ACHN (cell line): ENCODE measurements at places on chromosomes 4 and X.

DNA sequence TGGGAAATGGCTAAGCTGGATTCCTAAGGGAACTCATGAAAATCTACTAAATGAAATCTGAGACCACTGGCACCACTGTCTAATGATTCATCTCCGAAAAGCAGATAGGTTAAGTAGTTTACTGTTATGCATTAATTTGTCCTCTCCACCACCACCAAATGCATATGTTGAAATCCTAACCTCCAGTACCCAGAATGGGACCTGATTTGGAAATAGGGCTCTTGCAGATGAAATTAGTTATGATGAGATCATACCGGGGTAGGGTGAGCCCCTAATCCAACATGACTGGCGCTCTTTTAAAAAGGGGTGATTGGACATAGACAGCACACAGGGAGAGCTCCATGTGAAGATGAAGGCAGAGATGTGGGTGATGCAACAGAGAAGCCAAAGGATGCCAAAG, 124.9 kb upstream of the GUCY1A1 start:
- DNase-seq = no peak

GRCh38 chr4:1952058-1952700, 56.6 kb downstream of the NELFA start:
- DNase-seq = no peak

DNA sequence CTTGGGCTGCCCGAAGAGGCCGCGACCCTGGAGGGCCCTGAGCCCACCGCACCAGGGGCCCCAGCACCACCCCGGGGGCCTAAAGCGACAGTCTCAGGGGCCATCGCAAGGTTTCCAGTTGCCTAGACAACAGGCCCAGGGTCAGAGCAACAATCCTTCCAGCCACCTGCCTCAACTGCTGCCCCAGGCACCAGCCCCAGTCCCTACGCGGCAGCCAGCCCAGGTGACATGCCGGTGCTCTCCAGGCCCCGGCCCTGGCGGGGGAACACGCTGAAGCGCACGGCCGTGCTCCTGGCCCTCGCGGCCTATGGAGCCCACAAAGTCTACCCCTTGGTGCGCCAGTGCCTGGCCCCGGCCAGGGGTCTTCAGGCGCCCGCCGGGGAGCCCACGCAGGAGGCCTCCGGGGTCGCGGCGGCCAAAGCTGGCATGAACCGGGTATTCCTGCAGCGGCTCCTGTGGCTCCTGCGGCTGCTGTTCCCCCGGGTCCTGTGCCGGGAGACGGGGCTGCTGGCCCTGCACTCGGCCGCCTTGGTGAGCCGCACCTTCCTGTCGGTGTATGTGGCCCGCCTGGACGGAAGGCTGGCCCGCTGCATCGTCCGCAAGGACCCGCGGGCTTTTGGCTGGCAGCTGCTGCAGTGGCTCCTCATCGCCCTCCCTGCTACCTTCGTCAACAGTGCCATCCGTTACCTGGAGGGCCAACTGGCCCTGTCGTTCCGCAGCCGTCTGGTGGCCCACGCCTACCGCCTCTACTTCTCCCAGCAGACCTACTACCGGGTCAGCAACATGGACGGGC, 579 bp downstream of the ABCD1 start:
- DNase-seq = no peak

DNA sequence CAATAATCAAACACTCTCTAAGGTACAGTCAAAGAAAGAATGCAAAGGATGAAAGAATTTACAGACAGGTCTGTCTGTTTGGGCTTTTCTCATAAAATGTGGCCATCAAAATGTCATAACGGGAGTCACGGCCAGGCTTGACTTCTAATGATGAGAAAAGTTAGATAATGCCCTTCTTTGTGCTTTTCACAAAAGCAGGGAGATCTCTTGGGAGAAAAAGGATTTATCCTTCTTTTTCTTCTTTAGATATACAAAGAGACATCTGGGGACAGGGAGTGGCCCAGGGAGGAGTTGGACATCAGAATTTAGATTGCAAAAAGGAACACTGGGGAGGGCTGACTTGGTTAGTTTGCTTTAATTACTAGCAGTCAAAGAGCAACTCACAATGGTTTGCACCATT, 93.1 kb downstream of the SLC39A8 start:
- no peak for DNase-seq

GRCh38 chr4:185838104-185838452, 26.1 kb upstream of the SORBS2 start:
- no peak for DNase-seq
